ENCODE measurements at places on chromosomes 11 and 22.

DNA sequence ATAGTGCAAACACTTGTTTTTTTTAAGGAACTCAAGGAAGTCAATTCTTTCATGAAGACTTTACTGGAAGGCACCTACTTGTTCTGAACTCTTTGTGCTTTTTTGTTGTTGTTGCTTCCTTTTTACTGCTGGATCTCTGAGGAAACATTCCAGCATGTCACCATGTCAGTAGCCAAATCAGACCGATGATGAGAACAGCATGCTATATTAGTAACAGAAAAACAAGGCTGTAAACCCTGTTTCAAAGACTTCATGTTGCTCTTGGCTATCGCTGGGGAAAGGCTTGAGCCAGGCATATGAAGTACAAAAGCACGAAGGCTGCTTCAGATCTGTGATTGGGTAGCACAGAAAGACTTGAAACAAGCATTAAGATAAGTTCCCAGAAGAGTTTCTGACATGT lies 125.6 kb upstream of the SLC5A12 start:
- no peak for DNase-seq

DNA sequence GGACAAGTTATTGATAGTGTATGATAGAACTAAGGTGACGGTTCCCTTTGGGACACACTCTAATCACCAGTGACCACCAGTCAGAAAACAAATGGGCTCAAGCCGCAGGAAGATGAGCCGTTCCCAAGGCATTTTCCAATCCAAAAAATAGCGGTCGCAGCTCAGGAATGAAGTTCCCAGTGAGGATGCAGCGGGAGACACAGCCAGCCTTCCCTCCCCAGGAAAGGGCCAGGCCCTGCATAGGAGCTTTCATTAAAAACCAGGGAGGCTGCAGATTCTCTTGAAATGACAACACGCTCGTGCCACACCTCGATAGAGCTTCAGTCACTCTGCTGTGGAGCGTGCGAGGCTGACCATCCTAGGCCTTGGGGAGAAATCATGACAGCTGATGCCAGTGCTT lies 65.8 kb upstream of the WNT7B start:
- no peak for DNase-seq

GRCh38 chr22:25970374-25970911 lies 198.8 kb upstream of the SEZ6L start:
- DNase-seq, result no peak

DNA sequence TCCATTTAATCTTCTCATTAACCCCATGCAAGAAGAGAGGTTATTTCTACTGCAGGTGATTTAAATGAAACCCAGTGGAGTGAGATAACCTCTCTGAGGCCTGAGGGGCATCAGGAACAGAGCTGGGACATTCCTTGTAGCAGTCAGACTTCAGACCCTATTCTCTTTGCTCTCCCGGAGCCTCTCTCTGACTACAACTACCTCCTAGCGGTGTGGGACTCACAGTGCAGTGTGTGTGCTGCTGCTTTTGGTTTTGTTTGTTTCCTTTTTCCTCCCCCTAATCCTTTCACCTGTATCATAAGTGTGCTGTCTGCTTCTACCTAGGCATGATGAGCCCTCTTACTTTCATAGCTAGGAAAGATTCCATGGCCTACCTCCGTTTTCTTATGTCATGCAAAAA lies 769.6 kb downstream of the NTM start:
- DNase-seq, result no peak

DNA sequence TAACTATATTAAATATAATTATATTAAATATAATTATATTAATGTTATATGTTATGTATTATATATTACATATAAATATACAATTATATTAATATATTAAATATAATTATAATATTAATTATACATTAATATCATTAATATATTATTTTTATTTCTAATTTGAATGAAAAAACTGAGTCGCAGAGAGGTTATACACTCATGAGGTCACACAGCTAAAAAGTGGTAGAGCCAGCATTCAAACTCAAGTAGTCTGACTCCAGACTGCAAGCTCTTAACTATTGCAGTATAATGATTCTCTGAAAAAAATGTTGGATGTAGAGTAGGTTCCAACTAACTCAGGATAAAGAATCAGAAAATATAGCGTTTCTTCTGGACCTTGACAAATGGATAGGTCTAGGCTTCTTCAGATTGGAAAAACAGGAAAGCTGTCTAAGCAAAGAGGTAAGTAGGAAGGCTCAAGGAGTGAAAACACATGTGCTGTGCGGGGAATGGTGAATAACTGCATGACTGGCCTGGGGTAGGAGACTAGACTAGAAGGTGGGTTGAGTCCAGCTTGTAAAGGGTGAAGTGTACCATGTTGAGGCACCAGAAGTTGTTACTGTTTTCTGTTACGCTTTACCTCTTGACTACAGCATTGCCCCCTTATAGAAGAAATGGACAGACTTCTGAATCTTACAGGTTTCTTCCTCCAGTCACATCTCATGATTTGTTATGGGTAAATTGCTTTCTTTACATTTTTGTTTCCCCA lies 80.3 kb downstream of the TRIM44 start:
- no peak for DNase-seq

DNA sequence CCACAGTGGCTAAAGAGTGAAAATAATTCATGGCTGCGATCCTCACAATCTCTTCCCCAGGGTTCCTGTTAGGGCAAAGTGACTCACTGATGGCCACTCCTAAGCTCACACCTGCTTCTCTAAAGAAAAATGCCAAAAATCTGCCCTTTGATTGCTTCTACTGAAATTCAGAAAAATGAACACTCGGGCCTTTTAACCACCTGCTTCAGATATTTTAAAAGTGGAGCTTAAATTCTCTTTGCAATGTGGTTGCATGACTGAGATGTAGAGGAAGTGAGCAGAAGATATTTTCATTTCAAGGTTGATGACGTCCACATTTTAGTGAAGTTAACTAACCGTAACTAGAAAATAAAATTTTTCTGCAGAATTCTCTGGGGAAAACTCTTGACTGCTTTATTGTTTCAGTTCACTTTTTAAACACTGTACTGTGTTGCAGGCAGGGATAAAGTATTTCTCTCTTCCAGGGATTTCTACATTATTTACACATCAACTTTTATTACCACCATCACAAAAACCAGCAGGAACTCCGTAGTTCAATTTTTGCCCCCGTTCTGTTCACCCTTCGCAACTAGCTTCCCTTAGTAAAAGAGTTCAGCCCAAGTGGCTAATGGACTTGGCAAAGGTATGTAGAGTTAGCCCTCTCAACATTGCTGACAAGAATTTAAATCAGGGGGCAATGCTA lies 8.5 kb downstream of the RAB30 start:
- no peak for DNase-seq

GRCh38 chr22:30555282-30556210 lies 9.0 kb upstream of the SEC14L6 start:
- no peak for DNase-seq

GRCh38 chr22:27070594-27070993 lies 413.2 kb downstream of the MIAT start:
- DNase-seq, result no peak

- no peak for DNase-seq
These were observed 509 bp upstream of the PRRG4 start for GRCh38 chr11:32829157-32829679.

All from stimulated activated CD4-positive, alpha-beta T cell treated with anti-CD3 and anti-CD28 coated beads, Interleukin-4, amount 100 ng/mL, for 48 hours (primary cell).